ENCODE measurements at places on chromosomes 12 and 14. TPM values are rescaled to one million over a fixed set of nuclear protein-coding genes. Genes with fewer than 3 reads are reported as not detected.
A peak's percentile ranks its signal among the peaks of the same experiment; 100 is the strongest.

Gene IFNG-AS1
- not detected for polyA plus RNA-seq

Gene EPYC
- not detected for polyA plus RNA-seq

Gene CATSPERB
- polyA plus RNA-seq = not detected

Gene SCN8A
- 1.8 TPM for polyA plus RNA-seq

Gene TEX52
- not detected for polyA plus RNA-seq

Gene KCNMB4
- 0.04 TPM for polyA plus RNA-seq

Gene FGF23
- not detected for polyA plus RNA-seq

Gene GPR132
- 0.18 TPM for polyA plus RNA-seq

Gene ZNF664
- polyA plus RNA-seq = 84.2 TPM

Gene CIDEB
- 0.33 TPM for polyA plus RNA-seq

Gene P2RX2
- not detected for polyA plus RNA-seq

DNA sequence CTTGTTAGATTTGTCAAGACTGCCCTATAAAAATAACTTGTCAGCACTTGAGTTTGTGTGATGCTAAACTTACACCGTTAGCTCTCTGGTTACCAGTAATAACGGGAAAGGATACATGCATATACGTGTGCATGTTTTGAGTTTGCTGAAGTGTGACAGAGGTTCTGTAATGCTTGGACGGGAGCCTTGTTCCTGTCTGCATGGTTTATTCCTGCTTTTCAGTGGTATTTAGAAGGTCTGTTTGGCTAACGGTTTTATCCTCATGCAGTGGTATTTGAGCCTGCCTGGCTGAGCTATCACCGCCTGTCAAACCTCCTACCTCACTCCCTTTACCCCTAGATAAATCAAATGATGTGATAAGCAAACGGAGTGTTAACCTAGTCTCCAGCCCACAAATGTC, 305.6 kb downstream of the GALC start:
- no peak for DNase-seq

- no peak for DNase-seq
Observed at GRCh38 chr14:99660794-99661193, 15.9 kb downstream of the HHIPL1 start.

GRCh38 chr12:32240831-32241230, 134.2 kb downstream of the BICD1 start:
- DNase-seq = no peak

GRCh38 chr12:76199808-76200207, 115.3 kb upstream of the NAP1L1 start:
- no peak for DNase-seq

- no peak for DNase-seq
Observed at GRCh38 chr14:39440975-39441374, 8.7 kb upstream of the FBXO33 start.

DNA sequence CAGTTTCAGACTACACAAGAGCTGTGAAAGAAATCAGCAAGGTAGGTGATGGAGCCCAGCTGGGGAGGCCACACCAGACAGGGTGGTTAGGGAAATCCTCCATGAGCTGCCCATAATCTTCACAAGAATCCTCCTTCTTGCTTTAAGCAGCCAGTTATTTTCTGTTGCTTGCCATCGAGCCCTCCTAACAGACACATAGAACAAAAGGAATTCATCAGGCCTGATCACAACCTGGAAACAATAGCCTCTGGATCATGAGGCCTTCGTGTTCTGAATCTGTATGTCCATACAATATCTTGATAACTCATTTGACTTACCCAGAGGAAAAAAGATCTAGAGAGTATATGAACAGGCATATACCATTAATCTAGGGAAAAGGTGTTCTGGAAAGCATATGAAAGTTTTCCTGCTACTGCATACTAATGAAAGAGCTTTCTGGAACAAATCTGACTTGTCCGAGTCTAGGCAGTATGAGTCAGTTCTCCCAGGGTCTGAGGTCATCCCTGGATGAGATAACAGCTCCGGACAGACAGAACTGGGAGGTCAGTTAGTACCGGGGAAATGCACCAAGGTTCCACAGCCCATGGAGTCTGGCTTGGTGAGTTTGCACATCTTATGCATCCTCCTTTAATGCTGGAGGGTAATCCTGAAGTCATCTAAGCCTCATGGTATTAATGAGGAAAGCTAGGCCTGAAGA, 52.8 kb upstream of the ELK3 start:
- no peak for DNase-seq

DNA sequence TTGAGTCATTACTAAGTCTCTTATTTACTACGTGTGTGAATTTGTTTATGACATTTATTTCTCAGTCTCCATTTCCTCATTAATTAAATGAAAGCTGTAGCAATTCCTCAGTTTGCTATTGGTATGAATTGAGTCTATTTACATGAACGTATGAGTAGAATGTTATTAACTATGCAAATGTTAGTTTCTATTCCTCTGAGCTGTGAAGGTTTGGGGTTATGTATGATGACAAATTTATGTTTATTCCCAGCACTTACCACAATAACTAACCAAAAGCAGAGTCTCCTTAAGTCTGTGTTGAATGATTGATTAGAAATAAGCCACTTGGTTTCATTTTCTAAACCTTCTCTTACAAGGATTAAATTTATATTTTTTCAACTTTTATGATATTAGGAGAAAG, 1340.9 kb downstream of the FSCB start:
- DNase-seq = no peak

DNA sequence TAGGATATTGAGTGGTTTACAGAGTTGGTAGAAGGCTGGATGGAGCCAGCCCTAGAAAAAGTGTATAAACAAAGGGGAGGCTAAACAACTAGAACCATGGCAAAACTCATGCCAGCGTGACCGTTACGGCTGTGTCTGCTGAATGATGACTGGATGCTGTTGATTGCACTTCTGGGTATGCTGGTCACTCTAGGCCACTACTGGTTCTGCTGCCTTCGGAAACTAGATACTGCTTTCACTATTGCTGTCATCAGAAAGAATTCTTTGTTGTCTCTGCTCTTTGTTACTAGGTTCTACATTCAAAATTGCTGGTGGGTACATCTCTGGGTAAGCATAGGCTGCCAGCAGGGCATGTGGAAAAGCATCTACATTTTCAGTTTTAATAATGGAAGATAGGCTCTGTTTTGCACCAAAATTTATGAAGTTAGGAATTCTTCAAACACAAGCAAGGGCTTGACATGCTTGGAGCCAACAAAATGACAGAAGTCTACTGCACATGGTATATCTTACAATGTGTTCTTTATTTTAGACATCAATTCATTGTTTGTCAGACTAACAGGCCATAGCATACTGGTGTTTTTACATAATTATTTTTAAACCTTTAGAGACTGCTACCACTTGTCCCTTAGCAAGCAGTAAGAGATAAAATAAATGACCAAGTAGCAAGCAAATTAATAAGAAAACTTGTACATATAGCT, 15.4 kb downstream of the MON2 start:
- no peak for DNase-seq

- peak; percentile 31 for DNase-seq
Observed at GRCh38 chr12:15526033-15526432, 203.7 kb downstream of the PTPRO start.

DNA sequence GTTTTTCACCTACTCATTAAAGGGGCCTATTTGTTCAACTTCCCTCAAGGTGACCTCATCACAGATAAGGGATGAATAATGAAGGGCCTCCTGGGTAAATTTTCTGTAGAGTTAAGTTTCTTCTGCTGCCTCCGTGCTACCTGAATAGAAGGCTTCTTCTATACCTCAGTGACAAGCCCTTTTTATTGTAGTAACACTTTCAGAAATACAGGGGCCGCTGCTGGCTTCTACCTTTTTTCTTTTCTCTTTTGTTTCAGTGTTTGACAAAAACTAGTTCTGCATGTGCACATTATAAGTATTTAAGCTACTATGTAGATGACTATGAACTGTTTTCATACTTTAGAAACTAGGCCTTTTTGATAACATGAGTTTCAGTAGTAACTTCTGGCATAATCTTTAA, 207.0 kb downstream of the NAV3 start:
- no peak for DNase-seq

GRCh38 chr12:307406-307805, 44.8 kb upstream of the SLC6A13 start:
- no peak for DNase-seq

GRCh38 chr12:66380769-66381535, 78.7 kb downstream of the HELB start:
- no peak for DNase-seq

DNA sequence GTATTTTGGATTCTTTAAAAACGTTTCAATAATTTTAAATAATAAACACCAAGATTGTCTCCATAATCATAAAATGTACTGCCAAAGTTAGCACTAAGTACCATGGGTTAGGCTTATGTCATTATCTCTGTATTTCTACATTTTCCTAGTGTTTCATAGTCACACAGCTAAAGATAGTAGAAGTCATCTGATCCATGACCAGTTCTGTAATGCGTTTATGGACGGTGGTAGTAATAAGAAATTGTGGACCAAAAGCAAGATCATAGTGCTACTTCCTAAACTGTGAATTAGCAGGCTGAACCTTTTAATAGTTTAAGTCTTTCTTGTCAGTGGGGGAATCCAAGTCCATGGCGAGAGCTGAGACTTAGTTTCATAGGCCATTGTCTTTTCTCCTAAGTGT, 142.1 kb downstream of the AKAP6 start:
- DNase-seq = no peak

DNA sequence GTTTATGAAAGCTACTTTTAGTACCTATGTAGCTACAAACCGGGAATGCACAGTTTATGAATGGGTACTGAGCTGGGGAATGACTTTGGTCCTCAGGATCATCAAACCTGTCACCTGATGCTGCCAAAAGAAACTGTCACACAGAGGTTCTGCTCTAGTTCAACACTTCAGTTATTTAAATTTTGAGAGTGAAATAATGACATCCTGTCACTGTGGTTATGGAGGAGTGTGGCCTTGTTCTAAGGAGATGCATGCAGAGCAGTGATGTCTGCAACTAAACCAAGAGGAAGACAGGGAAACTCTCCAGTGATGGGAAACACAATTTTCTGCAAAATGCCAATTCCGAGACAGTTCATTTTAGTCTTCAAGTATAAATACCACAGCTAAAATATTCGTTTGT, 4.8 kb upstream of the AEBP2 start:
- DNase-seq = no peak

- no peak for DNase-seq
Observed at GRCh38 chr14:58866391-58866790, 228.6 kb downstream of the DACT1 start.

- DNase-seq = no peak
Observed at GRCh38 chr14:94001016-94001415, 3.9 kb downstream of the CCDC197 start.

DNA sequence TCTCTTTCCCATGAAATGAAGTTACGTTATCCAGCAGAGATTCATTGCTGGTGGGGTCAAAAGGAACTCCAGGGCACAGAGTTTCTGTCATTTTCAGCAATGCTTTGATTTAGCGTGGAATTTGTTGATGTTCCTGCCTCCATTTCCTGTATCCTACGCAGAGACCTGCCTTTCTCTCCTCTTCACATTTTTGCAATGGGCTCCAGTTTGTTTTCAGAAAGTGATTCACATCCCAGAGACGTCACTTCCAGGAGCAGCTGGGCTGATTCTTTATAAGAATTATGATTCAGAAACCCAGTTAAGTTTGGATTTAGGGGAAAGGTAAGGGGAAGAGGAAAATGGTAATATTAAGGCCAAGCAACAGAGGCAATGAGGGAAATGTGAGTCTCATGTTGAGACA, 11.6 kb downstream of the RNASE10 start:
- no peak for DNase-seq

GRCh38 chr14:51921026-51921425, 60.6 kb downstream of the GNG2 start:
- DNase-seq = no peak

GRCh38 chr12:45336331-45336730, 120.4 kb downstream of the ANO6 start:
- DNase-seq = peak; percentile 48

DNA sequence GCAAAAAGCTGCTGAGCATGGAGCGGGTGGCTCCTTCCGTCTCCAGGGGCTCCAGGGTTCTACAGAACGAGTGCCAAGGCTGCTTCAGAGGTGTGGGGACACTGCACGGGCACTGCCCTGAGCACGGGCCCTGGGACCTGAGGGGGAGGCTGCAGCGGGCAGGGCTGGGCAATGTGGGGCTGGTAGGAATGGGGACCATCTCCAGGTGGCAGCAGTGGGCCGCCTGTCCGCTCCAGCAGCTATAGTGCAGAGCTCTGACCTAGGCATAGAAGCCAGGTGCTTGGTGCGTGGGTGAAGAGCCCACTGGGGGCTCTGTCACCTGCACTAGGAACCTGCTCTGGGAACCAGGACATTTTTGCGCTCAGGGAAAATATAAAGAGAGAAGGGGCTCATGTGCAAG, 22.3 kb downstream of the HDAC7 start:
- no peak for DNase-seq

- DNase-seq = peak; percentile 95
Observed at GRCh38 chr14:102591944-102592762, at the start of gene RCOR1. Gene RCOR1 (plus strand): TSS chr14:102592649. CDS start chr14:102592887, 238 bp downstream.

GRCh38 chr14:100857233-100857922, 31.5 kb downstream of the MEG3 start:
- no peak for DNase-seq

GRCh38 chr14:74575936-74576335, 36.1 kb downstream of the LTBP2 start:
- no peak for DNase-seq

All from A549 (cell line).